Stimulated activated naive CD8-positive, alpha-beta T cell treated with anti-CD3 and anti-CD28 coated beads, Interleukin-15, Interleukin-2, amounts not matched to agents 100 U/mL and 50 U/mL, for 24 hours (primary cell): ENCODE measurements at places on chromosomes 1 and 21.

DNA sequence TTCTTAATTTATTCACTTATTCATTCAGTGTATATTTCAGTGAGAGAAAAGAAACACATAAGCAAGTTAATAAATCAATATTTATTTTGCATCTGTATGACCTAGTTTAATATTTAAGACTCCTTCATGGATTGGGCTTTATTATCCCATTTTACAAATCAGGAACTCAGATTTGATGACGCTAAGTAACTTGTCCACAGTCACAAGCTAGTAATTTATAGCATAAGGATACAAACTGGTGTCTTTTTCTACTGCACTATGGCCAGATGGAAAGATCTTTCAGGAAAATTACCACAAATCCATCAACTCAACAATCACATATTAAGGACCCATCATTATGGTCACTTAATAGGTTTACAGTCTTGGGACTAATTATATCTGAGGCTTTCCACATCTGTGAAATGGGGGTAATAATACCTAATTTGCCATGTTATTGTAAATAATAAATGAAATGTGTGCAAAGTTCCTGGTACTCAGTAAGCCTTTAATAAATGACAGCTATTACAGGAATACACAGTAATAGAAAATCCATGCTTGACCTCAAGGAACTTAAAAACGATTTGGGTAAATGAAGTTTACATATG lies 13.3 kb downstream of the CDKN2C start:
- no peak for DNase-seq

GRCh38 chr1:153678519-153679336 lies at the start of gene NPR1:
Gene NPR1 (plus strand): TSS chr1:153678688. CDS start chr1:153679109, 421 bp downstream.
- peak; percentile 21 for DNase-seq

GRCh38 chr1:156471496-156472490 lies 28.8 kb downstream of the MEF2D start:
- no peak for DNase-seq

GRCh38 chr1:229035054-229035747 lies 235.7 kb upstream of the RAB4A start:
- DNase-seq = no peak

DNA sequence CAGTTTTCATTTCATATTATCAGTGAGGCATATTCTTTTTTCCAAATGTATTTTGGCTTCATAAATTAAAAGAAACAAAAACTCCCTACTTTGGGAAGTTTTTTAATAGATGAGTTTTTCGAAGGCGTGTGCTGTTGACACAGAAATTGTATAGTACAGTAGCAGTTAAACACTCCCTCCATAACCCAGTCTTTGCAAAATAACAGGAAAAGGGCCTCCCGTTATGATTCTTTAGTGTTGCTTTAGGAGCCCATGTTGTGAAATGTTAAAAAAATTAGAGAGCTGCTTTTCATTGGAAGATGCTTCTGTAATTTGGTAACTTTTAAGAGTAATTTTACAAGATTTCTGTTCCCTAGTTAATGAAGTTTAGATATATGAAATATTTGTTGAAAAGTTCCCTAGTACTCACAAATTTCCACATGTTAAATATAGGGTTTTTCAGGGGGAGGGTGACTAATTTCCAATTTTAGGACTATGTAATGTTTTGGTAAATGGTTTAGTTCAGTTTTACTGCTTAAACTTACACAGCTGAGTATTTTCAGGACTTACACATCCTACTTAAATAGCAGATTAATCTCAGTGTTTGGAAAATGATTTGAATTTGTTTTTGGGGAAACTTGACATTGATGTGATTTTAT lies 2.0 kb downstream of the CAMSAP2 start:
- DNase-seq = no peak

- DNase-seq = no peak
Observed at GRCh38 chr1:227937031-227937837, 10.5 kb downstream of the WNT9A start.

DNA sequence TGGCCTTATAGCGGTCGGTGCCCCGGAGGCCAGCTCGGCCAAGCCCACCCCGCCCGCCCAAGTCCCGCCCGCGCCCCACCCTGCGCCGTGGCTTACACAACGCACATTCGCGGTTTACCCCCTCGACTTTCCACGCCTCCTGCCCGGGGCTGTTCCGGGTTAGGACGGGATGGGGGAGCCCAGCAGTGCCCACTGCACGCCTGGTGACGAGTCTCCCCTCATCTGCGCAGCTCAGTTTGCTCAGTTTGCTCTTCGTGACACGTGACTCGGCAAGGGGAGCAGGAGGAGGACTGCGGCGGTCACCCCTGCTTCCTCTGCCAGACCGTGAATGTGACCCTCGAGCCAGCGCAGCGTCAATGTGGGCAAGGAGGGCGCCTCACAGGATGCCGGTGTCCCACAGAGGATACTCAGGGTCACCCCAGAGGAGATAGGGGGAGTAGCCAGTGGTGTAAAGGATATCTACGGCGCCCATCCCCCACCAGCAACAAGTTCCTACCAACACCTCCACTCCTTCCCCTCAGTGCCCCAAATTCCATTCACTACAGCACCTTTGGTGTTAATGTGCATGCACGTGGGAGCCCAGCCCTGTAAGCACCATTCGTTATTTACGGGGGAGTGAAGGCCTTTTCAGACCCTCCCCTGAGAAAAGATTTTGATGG lies 350 bp upstream of the S100A6 start:
- peak; percentile 85 for DNase-seq

DNA sequence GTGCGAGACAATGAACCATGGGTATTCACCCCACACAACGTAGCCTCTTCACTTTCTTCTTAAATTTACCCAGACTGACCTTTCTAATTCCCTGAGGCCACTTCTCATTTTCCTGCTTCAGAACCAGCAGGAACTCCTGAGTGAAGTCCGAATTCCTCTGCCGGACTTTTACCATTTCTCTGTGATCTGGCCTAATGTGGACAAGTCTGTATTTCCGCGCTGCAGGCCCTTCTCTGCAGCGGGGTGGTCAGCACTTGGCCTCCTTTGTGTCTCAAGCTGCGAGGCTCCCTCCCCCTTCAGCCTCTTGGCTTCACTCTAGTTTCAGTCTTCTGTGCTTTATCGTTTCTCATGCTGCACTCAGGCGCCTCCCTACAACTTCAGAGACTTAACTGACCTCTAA lies 9.4 kb upstream of the CTBS start:
- DNase-seq = no peak

DNA sequence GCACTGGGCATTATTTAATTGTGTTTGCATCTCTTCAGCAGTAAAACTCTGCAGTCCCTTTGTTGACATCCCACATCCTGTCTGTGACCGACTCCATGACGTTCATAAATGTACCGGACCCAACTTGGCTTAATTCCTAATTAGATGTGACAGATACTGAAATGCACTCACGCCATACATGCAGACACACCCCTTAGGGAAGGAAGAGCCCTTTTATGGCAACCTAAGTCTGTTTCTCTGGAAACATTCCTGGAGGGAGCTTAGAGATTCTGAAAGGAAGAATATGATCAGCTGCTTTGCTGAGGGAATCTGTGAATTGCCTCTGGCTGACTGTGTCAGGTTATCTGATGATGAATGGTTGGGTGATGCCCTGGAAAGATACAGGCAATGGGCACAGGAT lies 33.4 kb downstream of the ADAMTS5 start:
- DNase-seq = no peak

GRCh38 chr1:155085504-155086127 lies 7.0 kb downstream of the EFNA3 start:
- peak; percentile 82 for DNase-seq

GRCh38 chr1:98668733-98669132 lies 7.2 kb downstream of the SNX7 start:
- no peak for DNase-seq

DNA sequence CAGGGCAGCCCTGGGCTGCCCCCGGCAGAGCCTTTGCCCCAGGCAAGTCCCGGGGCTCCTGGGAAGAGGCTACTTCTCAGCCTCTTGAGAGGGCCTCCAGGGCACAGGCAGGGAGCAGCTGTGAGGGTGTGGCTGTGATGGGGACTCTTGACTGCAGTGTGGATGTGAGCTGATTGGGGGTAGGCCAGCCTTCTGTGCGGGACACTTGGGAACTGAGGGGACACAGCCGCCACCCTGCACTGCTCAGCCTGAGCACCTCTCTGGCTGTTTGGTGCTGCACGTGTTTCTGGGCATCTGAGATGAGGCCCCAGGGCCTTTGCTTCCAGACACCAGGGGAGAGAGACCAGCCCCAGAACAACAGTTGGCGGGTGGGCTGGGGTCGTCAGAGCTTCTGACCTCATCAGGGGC lies 62.1 kb downstream of the SKI start:
- DNase-seq = peak; percentile 48

GRCh38 chr1:23528250-23528978 lies 2.6 kb downstream of the E2F2 start:
- peak; percentile 85 for DNase-seq

DNA sequence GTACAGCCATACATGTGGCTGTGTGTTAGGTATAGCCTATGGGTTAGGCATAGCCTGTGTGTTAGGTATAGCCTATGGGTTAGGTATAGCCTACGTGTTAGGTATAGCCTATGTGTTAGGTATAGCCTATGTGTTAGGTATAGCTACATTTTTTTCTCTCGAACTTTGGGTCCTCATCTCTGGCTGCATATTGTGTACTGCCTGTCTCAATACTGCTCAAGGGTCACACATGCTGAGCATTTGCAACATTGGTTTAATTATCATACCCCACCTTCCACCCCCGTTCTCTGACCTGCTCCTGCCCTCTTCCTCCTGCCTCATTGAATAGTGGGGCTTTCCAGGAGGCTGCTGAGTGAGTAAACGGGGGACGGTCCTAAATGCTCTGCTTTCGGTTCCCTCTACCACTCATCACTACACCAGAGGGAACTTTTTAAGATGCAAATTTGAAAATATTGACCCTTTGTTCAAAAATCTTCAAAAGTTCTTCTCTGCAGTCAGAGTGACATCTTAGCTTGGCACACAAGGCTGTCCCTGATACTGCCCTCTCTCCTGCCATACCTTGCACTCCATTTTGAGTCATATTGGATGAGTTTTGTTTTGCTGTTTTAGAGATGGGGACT lies 17.8 kb downstream of the OR2B11 start:
- DNase-seq = peak; percentile 10

- DNase-seq = no peak
Observed at GRCh38 chr1:94783342-94784189, 36.6 kb upstream of the SLC44A3 start.

DNA sequence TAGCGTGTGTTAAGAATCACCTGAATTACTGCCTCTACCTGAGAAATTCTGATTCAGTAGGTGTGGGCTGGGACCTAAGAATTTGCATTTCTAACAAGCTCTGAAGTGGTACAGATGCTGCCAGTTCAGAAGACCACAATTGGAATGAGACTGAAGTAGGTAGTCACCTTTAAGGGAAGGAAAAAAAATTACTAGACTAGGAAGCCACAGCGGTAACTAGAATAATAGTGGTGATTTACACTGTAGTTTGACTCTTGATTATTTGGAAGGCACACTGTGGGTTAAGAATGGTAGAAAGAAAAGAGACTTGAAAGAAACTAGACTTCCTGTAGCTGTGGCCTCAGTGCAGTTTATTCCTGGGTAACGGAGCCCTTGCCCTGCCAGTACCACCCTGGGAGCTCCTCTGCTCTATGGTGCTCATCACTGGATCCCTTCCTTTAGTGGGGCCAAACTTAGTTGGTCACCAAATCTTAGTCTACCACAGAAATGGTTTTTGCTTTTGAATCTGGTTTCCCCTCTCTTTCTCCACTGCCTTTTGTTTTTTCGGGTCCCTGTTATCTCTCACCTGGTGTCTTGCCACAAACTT lies 43.6 kb downstream of the ARID1A start:
- no peak for DNase-seq

DNA sequence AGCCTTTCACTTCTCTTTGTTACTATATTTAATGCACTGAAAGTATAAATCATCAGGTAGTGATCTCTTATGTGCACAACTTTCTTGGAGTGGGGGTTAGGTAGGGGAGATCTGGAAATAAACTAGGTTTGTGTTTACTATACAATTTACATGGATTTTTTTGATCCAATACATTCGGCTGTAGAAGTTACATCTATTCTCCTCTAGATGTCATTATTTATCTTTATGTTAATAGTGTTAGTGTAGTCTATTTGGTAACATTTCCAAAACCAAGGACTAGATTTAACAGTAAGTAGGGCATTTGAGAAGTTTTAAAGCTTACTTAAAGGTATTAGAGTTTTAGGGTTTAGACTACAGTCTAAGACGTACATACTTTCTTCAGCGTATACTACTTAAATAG lies 5.4 kb downstream of the VPS45 start:
- no peak for DNase-seq

DNA sequence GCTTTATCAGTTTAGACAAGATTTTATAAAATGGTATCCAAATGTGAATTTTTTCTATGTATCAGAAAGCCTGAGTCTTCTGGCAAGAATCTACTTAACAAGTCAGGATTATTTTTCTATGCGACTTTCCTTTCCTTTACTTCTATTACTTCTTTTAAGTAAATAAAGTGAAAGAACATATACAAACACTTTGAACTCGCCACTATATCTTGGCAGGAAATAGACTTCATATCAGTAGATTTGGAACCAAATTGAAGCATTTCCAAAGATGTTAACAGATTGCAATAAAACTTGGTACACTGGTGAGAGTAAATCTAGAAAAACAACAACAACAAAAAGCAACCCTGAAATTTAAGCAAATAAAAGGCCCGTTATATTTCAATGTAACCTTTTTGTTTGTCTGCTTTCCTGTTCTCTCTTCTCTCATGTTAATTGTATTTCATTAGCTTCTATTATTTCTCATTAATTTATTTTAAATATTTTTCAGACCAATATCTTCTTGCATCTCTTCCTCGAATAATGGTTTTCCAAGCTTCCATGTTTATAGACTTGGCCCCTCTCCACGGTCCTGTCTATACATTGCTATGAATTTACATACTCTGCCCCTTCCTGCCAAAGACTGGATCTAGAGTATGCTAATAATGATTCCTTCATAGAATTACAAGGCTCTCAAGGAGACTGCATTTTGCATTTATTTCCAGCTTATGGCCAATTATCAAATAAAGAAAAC lies 843.6 kb downstream of the ADGRL2 start:
- DNase-seq = no peak

- DNase-seq = peak; percentile 44
Observed at GRCh38 chr1:227934476-227935313, 13.0 kb downstream of the WNT9A start.

- DNase-seq = peak; percentile 22
Observed at GRCh38 chr1:20496241-20496661, 10.2 kb upstream of the CAMK2N1 start.

GRCh38 chr1:48610628-48611542 lies 138.9 kb upstream of the SPATA6 start:
- DNase-seq = no peak

DNA sequence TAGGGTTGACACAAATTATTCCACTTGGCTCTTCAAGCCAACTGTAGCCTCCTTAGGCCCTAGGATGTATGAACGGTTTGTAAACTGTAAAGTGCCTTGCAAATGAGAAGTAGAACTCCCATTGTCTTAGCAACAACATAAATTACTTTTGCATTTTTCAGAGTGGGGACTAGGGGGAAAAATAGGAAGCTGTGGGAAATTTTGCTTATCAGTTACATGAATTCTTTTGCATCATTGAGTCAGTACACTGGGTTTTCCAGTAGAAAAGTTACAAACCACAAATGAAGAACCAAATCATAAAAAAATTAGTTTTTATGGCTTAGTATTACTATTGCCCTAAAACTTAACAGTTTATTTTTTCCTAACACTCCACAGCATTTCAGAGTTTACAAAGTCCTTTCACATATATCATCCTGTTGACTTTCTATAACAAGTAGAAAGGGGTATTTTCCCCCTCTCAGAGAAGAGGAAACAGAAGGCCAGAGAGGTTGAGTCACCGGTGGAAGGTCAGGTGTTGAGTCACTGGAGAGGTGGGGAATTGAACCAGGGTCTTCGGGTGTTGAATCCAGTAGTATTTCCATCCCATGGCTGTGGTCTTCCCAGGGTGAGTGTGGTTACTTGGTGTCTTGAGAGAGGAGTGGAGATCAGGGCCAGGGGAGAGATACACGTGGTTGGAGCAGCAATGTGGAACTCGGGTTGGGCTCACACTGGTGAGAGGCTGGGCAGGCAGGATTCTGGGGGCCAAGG lies 71.9 kb upstream of the USP24 start:
- DNase-seq = peak; percentile 61
